ENCODE measurements at places on chromosomes 16 and 17.

DNA sequence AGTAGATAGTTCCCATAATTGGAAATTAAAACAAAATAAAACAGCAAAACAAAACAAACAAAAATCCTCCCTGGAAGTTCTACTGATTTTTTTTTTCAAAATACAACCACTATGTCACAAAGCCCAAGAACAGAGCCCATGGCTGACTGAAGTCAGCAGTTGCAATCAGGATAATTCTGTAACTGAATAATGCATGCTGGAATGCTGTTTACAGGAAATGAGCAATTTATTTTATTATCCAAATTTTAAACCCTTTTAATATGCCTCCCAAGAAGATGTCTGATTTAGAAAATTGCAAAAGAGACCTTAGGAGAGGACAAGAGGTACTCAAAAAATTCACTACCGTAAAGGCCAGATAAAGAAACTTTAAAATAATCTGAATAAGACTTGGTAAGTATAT is 578.2 kb downstream of the TOX3 start:
- DNase-seq = no peak

DNA sequence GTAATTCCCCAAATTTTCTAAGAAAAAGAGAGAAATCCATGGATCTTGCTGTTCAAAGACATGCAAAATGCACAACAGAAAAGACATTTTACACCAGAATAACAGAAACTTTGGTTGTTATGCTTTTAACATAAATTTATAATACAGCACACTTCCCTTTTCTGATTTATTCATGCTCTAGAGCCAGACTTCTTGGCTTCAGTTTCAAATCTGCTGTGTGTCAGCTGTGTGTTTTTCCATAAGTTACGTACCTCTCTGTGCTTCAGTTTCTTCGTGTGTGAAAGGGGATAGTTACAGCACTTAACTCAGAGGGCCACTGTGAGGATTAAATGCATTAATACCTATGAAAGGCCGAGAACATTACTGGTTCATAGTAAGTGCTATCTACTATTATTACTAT is 6.8 kb upstream of the CCL3L1 start:
- peak; percentile 13 for DNase-seq

GRCh38 chr16:19883296-19883965 is 1.2 kb downstream of the GPRC5B start:
- DNase-seq = peak; percentile 87

DNA sequence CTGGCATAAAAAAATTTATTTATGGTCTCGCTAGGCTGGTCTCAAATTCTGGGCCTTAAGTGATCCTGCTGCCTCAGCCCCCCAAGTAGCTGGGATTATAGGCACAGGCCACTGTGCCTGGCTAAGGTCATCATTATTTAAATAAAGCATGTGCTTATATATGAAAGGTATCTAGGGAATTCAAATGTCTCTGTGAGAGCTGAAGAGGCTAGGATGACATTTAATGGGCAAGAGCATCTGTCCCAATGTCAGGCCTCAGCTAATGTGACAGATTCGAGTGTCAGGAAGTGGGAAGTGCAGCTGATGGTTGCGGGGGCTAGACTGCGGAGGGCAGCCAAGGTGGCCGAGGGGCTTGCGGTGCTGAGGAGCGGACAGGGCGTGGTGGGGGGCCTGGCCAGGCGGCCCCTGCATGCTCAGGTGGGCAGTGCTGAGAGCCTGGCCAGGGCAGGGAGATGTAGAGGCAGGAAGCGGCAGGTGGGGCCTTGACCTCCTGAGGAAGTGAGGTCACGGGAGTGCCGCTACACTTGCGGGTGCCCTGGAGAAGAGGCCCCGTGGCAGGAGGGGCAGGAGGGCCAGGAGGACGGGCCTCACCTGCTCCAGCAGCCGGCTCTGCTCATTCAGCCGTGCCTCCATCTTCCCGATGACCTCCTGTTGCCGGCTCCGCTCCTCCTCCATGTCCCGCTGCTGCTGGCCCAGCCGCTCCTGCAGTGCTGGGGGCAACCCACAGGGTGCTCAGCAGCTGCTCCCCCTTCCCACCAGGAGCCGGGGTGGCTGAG is 12.6 kb upstream of the MRPL38 start:
- no peak for DNase-seq

GRCh38 chr16:49912721-49913120 is 56.8 kb upstream of the ZNF423 start:
- DNase-seq = peak; percentile 58

DNA sequence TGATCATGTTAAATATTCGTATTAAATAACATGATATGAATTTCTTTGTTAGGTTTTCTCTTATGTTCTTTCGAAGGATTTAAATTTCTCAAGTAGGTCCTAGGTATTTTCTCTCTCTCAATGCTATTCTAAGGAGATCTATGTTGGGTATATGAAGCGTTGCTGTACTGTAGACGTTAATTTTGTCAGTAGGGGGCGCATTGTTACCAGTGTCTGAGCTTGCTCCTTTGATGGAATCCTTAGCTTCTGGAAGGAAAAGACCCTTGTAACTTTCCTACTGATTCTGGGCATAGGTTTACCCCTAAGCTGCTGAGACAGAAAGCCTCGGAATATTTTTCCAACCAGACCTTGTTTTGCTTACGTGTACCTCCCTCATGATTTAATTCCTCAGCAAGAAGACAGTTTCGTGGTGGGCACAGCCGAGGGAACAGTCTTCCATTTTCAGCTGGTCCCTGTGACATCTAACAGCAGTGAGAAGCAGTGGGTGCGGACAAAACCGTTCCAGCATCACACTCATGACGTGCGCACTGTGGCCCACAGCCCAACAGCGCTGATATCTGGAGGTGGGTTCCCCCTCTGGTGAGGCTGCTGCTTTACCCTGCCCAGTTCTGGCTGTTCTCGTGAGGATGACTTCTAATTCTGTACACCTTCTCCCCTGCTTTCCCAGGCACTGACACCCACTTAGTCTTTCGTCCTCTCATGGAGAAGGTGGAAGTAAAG is 17.9 kb downstream of the UTP4 start:
- DNase-seq = peak; percentile 80

- no peak for DNase-seq
Observed at GRCh38 chr17:32660496-32660985, 173.7 kb downstream of the CDK5R1 start.

DNA sequence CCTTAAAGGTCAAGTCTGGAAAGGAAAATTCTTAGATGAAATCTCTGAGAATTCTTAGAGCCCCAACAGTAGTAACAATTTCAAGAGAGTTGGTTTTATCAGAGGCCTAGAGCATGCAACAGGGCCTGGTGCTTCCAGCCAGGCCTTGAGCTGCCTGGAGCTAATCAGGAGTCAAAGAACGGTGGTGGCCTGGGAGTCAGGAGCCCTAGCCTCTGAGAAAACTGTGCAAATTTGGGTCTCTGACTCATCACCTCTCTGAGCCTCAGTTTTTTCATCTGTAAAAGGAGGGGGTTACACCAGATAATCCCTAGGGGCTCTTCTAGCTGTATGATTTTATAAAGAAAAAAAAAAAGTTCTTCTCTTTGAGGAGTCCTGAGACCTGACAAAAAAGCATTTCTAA is 227.3 kb upstream of the RPL38 start:
- DNase-seq = peak; percentile 44

- no peak for DNase-seq
Observed at GRCh38 chr16:88352261-88353200, 30.2 kb upstream of the ZNF469 start.

- DNase-seq = no peak
Observed at GRCh38 chr16:21940570-21940969, 12.6 kb upstream of the UQCRC2 start.

DNA sequence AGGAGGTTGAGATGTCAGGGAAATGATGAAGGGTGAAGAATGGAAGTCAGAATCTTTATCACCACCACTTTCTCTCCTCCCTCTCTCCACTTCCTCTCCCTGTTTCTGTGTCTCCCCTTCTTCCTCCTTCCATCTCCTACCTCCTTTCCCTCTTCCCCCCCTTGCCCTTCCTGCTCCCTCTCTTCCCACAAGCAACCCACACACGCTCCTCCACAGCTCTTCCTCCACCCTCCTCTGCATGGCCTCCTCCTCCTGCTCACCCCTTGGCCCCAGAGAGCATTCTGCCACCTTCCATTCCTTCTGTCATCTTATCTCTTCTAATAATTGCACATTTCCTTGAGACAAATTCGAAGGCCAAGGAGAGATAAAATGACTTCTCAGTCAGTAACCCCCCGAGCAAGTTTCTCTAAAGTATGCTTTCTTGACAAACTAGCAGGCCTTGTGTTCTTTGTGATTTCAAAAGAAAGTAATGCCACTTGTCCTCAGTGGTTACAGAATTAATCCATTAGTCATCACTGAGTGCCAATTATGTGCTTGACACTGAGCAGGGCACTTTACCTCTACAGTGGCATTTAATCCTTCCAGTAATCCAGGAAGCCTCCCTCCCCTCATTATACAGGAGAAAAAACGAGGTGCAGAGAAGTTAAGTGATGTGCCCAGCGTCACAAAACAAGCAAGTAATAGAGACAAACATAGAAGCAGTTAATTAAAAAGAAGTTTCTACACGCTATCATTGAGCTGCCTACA is 72.3 kb upstream of the CCL1 start:
- DNase-seq = no peak

DNA sequence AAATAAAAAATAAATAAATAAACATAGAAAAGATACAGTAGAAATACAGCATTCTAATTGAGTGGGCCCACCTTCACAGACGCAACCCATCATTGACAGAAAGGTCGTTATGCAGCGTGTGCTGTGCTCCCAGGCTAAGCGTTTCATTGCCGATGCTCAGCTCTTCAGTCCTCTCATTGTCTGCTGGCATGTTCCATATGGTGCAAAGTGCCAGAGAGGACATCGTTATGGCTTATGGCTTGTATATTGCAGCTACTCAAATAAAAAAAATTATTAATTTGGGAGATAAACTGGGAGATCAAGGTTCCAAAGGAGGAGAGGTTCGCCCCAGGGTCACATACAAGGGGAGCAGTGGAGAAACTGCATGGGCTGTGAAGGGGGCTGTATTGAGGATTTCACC is 11.3 kb upstream of the UBALD2 start:
- no peak for DNase-seq

DNA sequence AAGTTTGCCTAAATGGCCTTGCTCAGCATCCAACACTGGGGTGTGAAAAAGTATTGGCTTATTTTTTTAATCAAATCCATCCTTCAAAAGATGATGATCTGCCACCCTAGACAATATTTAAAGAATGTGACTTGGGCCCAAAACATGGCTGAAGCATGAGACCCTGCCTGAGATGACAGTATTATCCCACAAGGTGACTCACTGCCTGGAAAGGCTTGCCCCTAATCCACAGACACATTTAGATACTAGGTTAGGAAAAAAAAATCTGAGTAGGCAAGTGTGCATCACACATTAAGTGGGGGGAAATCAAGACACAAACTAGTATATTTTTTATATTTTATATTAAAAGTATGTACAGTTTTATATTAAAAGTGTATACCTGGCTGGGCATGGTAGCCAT is 38.4 kb downstream of the TOM1L2 start:
- DNase-seq = no peak

DNA sequence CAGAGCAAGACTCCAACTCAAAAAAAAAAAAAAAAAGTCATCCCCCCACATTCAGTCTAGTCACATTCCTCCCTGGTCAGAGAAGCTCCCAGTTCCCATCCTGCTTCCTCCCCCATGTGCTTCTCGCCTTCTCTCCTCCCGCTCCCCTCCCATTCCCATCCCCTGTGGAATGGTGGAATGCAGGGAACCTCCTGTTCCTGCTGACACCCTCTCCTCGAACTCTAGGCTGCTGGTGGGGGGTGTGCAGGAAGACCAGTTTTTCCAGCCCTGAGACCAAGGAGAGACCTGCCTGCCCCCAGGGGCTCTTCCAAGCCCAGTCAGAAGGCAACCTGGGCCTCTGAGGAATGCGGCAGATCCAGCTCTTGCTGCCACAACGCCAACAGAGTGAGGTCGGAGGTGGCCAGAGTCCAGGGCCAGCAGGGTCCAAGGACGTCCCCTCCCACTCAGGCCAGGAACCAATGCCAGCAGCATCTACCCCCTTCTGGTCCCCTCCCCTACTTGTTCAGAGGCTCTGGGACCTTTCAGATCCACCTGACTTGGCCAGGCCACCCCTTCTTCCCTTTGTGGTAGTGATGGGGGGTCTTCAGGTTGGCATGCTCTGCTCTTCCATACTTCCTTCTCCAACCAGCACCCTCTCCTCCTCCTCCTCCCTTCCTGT is 39.3 kb upstream of the TAC4 start:
- DNase-seq = peak; percentile 95

DNA sequence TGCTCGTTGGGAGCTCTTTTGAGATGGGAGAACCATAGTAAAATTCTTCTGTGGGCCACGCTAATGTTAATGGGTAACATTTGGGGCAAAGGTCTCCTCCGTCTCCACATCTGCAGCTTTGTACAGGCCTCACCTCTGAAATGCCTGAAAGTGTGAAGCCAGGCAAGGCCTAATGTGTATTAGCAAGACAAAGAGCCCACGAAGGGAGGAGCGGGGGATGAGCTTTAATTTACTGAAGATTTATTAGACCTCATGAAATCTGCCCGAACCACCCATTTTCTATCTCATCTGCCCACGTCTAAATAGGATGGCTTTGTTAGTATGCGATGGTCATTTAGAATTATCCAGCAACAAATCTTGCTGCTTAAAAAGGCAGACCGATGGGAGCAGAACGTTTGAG is 408.9 kb downstream of the PMP22 start:
- DNase-seq = no peak

DNA sequence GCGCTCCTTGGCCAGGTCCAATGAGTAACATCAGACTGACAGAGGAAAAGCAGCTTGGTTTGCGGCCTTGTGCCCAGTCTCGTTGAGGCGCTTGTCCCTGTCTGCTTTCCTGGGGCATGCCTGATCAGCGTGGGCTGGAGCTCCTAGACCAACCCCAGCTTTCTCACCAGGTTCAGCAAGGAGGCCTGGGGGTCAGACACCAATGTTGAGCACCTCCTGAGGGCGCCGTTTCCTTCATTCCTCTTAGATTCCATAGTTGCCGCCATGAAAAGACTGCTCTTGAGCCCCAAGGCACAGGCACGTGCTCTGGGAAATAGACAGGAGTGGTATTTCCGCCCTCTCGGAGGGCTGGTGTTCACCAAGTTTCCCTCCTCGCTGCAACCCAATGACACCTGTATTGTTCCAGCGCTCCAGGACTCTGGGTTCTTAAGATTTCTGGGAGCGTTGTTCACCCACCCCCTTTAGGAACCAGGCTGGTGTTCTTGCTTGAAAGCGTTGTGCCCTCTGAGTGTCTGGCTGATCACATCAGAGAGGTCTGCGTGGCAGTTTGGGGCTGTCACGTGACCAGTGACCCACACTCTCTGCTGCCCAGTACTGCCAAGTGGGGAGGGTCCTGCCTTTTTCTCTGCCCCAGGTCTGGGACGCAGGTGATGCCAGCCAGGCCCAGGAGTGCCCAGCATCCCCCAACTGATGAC is 18.0 kb downstream of the KCTD2 start:
- DNase-seq = peak; percentile 84

DNA sequence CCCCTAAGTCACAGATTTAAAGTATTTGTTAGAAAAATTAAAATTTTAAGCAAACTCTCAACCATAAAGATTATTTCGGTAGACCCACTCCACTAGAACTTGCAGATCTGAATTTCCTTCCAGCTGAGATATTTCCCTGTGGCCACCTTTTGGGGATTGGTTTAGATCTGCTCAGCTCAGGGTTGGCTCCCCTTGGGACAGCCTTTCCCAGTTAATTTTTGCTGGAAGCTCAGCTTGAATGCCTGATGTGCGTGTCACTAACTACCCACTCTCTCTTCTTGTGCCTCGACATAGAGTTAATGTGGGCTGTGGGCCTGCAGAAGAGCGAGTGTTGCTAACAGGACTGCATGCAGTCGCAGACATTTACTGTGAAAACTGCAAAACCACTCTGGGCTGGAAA is 57.6 kb downstream of the YPEL2 start:
- no peak for DNase-seq
